HEK293T (cell line): ENCODE measurements at places on chromosomes 7 and 10.

DNA sequence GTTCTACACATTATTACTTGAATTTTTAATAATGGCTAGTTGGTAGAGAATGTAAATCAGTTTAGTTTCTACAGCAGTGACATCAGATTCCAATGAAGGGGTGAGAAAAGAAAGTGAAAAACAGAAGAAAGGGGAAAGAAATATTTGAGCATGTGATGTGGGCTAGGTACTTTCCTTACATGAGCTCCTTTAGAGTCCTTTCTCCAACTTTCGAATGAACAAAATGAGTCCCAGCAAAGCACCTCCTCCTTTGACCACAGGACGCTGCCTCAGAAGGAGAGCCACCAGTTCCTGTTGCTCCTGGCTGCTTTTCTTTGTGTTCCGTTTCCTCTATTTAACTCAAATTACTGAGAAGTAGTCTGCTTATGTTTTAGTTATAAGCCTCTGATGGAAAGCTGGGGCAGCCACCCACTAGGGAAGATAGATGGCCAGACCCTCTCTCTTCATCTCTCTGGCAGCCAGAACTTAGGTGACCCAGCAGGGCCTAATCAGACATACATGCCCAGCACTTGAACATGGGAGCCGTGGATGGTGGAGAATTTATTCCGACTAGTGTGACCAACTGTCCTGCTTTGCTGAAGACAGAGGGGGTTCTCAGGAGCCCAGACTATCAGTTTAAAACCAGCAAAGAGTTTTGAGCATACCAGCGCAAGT, 82.4 kb upstream of the NME8 start:
- no peak for DNase-seq

GRCh38 chr10:4606856-4607636, 219.0 kb upstream of the AKR1E2 start:
- DNase-seq = no peak

GRCh38 chr7:156585025-156585648, 55.4 kb upstream of the RNF32 start:
- no peak for DNase-seq

DNA sequence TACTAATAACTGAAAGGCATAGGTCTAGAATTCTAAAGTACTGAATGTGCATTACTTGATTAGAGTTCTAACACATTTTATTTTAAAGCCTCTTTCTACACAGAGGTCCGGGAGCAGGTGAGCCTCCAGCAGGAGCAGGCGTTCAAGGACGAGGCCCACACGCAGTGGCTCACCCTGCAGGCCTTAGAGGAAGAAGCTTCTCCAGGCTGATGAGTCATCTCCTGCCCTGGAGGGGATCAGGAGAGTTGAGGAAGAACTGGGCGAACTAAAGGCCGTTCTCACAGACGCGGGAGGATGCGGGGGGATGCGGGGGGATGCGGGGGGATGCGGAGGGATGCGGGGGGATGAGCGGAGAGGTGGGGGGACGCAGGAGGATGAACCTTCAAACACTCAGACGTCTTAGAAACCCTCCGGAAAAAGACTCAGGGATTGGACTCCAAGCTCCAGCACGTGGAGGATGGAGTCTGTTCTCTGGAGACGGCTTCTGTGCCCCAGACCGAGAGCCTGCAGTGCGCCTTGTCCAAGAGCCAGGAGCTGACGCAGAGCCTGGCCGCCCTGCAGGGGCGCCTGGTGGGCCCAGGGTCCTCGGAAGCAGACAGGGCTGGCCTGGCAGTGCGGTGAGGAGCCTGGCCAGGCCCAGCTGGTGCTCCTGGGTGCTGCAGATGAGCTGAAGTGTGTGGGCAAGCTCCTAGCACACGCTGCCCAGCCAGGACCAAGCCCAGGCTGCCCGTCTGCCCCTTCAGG, 433.7 kb upstream of the TPK1 start:
- DNase-seq = no peak

GRCh38 chr7:77995717-77996116, 197.1 kb downstream of the PHTF2 start:
- DNase-seq = peak; percentile 53

DNA sequence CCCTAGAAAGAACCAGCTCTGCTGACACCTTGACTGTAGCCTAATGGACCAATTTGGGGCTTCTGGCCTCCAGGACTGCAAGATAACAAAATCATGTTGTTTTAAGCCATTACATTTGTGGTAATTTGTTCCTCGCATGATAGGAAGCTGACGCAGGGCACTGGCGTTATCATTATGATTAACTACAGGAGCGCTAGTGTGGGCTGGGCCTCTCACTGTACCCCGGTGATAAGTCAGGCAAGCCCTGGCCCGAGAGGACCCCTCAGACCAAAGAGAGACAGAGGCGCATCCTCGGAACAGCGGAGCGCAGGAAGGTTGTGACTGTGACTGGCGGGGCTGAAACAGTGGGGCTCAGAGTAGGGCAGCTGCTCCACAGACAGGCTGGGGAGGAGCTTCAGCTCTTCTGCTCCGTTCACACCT, 150.3 kb upstream of the CHST15 start:
- no peak for DNase-seq

DNA sequence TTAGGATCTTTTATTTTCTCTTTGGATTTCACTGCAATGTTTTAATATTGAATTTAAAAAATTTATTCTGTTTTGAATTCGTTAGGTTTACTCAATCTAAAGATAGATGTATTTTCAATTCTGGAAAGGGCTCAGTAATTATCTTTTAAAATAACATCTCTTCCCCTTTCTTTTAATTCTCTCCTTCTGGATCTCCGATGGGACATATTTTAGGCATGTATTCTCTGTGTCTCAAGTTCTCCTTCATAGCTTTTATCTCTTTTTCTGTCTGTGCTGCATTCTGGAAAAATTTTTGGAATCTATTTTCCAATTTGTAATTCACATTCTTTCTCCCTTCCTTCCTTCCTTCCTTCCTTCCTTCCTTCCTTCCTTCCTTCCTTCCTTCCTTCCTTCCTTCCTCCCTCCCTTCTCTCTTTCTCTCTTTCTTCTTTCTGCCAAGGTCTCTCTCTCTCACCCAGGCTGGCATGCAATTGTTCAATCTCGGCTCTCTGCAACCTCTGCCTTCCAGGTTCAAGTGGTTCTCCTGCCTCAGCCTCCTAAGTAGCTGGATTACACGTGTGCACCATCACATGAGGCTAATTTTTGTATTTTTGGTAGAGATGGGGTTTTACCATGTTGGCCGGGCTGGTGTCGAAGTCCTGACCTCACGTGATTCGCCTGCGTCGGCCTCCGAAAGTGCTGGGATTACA, 98.5 kb upstream of the CTTNBP2 start:
- no peak for DNase-seq

DNA sequence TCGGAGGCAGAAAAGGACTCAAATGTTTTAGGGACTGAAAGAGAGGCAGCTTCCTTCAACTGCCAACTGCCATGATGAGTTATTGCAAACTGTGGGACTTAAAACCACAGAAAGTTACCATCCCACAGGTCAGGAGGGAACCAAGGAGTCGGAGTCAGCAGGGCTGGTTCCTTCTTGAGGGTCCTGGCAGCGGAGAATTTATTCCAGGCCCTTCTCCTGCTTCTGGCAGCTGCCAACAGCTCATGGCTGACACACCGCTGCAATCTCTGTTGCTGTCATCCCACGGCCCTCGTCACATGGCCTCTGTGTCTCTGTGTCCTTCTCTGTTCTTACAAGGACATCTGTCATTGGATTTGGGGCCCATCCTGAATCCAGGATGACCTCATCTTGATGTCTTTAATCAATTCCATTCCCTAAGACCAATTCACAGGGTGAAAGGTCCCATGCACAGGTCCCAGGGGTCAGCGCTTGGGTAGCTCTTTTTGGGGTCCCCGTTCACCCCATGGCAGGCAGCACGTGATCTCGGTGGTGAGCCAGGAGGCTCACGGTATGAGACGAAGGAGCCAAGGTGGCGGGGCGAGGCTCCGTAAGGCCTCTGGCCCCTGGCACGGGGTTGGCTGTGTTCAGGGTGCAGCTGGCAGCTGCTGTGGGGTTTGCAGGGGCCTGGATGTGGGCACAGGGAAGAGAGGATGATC, 27.4 kb upstream of the PSMG3 start:
- no peak for DNase-seq

GRCh38 chr7:112452102-112452888, 2.0 kb downstream of the IFRD1 start:
- DNase-seq = peak; percentile 22

DNA sequence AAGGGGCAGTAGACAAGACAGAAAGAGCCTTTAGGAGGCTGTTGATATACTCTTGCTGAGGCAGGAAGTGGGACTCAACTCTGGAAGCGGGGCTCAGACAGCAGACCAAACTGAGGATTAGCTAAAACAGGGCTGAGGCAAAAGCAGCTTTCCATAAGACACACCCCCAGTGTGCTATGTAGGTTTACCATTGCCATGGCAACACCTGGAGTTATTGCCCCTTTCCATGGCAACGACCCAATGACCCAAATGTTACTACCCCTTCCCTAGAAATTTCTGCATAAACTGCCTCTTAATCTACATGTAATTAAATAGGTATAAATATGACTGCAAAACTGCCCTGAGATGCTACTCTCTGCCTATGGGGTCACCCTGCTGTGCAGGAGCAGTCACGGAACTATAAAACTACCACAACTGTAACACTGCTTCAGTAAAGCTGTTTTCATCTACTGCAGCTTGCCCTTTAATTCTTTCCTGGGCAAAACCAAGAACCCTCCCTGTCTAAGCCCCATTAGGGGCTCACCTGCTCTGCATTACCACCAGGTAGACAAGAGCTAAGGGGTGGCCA, 348.4 kb upstream of the PODXL start:
- DNase-seq = no peak

DNA sequence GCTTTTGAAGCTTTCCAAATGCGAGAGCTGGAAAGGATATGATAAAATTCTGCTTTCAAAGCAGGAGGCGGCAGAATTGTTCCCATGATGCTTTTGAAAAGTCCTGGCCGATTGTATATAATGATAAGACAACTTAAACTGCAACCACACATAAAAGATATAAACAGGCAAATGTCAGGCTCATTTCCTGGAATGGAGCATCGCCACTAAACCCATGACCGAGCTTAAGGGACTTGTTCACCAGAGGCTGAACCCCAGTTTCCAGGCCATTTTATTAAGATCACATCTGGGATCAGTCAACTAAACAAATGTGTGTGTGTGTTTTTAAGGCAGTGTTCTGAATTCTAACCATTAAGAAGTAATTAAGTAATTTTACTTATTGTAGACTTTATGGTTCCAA, 131.6 kb downstream of the ITGA8 start:
- DNase-seq = no peak

- DNase-seq = no peak
These were observed 54.6 kb upstream of the GPR158 start for GRCh38 chr10:25120188-25120587.

GRCh38 chr10:131022369-131022768, 289.2 kb downstream of the TCERG1L start:
- no peak for DNase-seq

GRCh38 chr10:132606536-132607316, 69.1 kb downstream of the INPP5A start:
- DNase-seq = no peak

DNA sequence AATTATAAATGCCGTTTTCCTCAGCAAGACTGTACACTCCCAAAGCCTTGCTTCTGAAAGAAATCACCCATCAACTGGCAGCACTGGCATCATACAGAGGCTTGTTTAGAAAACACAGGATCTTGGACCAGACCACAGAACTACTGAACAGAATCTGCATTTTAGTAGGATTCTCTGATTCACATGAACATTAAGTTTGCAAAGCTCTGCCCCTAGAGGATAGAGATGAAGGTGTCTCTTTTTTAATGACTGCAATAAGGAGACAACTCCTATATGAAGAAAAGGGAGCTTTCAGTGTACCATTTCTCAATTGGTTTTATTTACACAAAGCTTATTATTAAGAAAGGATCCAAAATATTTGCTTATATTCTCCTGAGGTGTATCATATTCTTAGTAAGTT, 172.7 kb downstream of the AGMO start:
- DNase-seq = no peak

DNA sequence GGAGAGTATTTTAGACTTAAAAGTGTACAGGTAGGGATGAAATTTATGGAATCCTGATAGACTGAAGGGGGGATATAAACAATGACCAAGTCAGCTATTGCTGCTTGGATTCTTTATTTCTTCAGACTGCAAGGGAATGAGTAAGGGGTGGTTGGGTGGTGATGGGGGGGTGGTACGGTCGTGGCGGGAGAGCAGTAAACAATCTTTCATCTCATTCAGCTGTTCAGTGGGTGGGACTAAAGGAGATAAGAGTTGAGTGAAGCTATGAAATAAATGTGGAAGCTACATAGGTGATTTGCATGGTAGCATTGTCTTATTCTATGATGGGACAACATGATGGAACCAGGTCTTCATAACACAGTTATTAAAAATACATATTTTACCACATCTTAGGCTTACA, 1.8 kb downstream of the SEPTIN7 start:
- no peak for DNase-seq

- DNase-seq = peak; percentile 54
These were observed 70.9 kb upstream of the CTBP2 start for GRCh38 chr10:125231116-125231812.

GRCh38 chr7:81399471-81399870, 370.4 kb downstream of the HGF start:
- DNase-seq = no peak

DNA sequence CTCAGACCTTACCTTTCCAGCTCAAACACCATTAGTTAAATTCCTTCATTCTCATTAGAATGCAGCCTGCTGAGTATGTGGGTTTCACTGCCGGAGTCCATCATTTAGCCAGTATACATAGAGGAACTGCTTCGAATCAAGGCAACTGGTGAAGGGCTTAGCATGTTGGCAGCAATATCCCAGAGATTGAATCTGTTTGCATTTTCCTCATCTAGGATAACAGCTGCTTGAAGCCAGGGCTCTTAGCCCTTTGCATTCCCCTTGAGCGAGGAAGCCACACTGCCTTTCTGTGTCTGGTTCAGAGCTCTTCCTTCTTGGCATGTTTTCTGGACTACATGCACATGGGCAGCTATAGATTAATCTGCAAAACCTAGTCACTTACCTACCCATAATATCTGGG, 14.7 kb downstream of the NODAL start:
- no peak for DNase-seq

DNA sequence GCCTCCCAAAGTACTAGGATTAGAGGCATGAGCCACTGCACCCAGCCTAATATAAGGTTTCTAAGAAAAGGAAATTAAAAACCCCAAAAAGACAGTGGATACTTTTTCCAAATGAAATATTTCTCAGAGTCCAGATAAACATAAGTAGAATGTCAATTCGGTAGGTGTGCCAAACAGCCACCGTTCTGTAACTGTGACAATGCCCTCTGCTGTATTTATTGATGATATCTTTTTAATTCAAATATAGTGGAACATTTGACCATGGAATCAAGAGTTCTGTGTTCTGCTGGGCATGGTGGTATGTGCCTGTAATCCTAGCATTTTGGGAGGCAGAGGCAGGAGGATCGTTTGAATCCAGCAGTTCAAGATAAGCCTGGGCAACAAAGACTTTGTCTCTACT, 28.8 kb upstream of the ZRANB1 start:
- no peak for DNase-seq

GRCh38 chr7:130420943-130421578, 19.8 kb downstream of the CEP41 start:
- DNase-seq = no peak

DNA sequence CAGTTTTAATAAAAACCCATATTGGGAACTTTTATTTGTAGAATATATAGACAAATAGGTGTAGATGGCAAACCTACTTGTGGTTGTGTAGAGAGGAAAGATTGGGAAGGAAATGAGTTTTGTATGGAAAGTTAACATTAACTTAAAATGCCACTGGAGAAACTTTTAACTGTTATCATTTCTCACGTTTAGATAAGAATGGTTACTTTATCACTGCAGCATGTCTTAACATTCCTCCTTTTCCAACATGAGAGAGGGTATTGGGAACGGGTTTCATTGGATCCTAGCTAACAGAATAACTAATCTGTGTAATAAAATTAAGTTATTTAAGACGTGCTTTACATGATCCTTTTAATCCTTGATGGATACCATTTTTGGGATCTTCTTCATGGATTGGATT, 1.8 kb downstream of the LUC7L2 start:
- no peak for DNase-seq
